ENCODE measurements at places on chromosomes 2 and 18.

DNA sequence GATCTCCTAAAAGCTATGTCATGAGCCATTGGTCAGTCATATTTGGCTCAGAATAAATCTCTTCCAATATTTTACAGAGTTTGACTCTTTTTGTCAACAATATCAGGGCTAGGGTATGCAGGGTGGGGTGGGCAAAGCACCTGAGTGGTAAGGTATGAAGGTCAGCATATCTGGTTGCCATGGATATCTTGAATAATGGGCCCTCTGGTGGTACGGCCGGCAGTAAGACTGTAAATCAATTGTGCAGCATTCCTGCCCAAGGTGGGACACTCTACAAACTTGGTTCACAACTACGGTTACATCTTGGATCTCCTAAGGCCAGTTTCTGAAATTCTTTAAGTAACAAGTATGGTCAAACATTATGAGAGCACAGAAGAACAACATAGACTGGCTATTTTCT is 119.6 kb downstream of the SPOPL start:
- DNase-seq, result no peak

GRCh38 chr2:190572246-190572645 is 37.7 kb upstream of the NEMP2 start:
- no peak for DNase-seq

- DNase-seq, result no peak
These were observed 335.6 kb upstream of the SALL3 start for GRCh38 chr18:78643981-78644380.

- DNase-seq, result no peak
These were observed 90.5 kb downstream of the MYO5B start for GRCh38 chr18:50104421-50104820.

DNA sequence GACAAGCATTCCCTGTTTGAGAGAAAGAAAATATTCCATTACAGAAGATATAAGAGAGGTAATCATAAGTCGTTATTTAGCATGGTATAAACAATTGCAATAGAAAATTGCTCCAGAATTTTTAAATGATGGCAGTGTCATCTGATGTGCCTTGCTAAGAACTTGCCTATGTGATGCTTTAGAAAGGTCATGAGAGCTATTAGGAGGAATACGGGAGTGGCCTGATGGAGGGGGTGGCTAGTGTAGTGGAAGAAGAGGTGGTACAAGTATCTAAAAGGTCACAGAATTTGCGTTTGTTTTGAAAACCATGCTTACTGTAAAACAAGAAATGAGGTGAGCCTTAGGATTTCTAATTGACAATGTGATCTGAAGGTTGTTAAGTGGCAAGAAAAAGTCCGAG is 550.0 kb downstream of the TMX3 start:
- no peak for DNase-seq

GRCh38 chr2:157259386-157259785 is 1.9 kb downstream of the GALNT5 start:
- no peak for DNase-seq

GRCh38 chr2:176104316-176105077 is 2.6 kb upstream of the HOXD11 start:
- no peak for DNase-seq

- DNase-seq, result no peak
These were observed 86.1 kb upstream of the UPP2 start for GRCh38 chr2:158015428-158016076.

DNA sequence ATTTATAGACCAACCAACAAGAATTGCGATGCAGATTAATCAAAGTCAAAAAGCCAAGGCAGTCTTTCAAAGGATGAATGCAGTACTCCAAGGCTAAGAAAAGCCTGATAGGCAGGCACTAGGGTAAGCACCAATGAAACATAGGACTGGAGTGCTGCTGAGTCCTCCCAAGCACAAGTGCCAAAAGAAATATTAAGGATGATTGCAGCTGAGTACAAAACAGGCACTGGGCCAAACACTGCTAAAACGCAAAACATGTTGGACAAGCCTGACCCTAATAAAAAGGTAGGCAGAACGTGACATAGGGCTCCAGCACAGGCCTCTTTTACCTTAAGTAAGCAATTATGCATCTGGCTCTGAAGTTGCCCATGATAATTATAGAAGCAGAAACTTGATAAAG is 160.1 kb upstream of the LRP1B start:
- DNase-seq, result no peak

DNA sequence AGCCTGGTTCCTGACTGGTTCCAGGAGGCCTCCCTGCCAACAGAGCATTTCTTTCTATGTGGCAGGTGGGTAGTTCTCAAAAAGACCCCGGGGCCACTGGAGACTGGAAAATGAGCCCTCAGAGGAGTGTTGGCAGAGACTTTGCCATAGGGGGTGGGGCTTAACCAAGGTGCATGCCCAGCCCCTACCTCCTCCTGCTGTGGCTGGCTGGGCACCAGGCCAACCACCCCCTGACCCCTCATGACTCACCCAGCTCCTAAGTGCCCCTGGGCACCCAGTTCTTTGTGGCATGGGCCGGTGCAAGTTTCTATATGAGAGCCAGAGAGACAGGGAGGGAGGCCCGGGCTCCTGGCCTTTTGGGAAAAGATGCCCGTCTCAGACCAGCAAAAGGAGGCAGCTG is 98.2 kb upstream of the SMAD2 start:
- no peak for DNase-seq

- DNase-seq, result no peak
These were observed 16.3 kb downstream of the MGAT5 start for GRCh38 chr2:134269972-134270735.

All from substantia nigra (tissue), 51 donors.